ENCODE measurements at places on chromosomes 5 and 9.

DNA sequence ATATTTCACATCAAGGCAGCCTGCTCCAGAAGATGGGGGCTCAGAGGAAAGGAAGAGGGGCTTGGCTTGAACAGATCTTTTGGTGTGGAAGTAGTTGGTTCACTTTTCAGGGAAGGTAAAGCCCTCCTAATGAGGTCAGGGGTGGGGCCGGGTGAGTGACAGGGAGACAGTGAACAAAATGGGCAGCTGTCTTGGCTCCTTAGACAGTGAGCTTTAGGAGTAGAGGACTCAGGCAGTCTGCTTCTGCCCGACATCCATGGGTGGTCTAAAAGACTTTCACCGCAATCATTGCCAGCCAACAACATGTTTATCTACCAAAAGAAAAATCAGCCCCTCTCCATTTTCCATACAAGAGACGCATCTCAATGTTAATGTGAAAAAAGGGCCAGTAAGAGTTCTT, 241.0 kb downstream of the EBF1 start:
- no peak for DNase-seq

GRCh38 chr5:172868924-172869591, 35.0 kb downstream of the ERGIC1 start:
- DNase-seq, result peak; percentile 87

GRCh38 chr9:75047506-75047905, 19.4 kb upstream of the CARNMT1 start:
- DNase-seq, result no peak

DNA sequence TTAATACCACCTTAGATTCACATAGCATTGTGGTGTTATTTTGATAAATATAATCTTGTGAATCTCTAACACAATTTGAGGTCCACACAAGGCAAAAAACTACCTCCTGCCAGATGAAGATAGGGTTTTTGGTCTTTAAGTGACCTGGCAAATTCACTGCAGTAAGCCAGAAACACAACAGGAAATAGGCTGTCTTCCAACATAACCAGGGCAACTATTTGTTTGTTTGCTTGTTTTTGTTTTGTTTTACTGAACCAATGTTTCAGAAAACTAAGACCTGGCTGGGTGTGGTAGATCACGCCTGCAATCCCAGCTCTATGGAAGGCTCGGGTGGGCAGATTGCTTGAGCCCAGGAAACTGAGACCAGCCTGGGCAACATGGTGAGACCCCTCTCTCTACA, 95.5 kb downstream of the USP20 start:
- no peak for DNase-seq

DNA sequence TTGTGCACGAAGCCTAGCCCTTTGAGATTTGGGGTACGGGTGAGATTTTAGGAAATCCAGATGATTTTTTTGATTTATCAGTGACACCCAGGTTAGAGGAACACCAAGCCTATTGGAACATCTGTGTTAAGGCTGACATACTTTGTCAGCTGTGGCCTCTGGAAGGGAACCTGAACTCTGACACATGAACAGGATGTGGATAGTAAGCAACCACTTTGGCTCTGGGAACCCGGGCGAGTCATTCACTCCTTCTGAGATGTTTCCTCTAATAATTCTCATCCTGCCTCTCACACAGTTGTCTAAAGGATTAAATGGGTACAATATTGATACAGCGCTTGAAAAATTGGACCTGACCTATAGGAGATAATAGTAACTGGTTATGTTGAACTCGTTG, 67.8 kb downstream of the FGF1 start:
- DNase-seq, result no peak

GRCh38 chr9:124251605-124252378, 6.0 kb upstream of the NEK6 start:
- DNase-seq, result no peak

GRCh38 chr9:114178076-114178475, 22.7 kb downstream of the COL27A1 start:
- DNase-seq, result no peak

- no peak for DNase-seq
Observed at GRCh38 chr9:27467486-27467885, 56.6 kb upstream of the IFNK start.

DNA sequence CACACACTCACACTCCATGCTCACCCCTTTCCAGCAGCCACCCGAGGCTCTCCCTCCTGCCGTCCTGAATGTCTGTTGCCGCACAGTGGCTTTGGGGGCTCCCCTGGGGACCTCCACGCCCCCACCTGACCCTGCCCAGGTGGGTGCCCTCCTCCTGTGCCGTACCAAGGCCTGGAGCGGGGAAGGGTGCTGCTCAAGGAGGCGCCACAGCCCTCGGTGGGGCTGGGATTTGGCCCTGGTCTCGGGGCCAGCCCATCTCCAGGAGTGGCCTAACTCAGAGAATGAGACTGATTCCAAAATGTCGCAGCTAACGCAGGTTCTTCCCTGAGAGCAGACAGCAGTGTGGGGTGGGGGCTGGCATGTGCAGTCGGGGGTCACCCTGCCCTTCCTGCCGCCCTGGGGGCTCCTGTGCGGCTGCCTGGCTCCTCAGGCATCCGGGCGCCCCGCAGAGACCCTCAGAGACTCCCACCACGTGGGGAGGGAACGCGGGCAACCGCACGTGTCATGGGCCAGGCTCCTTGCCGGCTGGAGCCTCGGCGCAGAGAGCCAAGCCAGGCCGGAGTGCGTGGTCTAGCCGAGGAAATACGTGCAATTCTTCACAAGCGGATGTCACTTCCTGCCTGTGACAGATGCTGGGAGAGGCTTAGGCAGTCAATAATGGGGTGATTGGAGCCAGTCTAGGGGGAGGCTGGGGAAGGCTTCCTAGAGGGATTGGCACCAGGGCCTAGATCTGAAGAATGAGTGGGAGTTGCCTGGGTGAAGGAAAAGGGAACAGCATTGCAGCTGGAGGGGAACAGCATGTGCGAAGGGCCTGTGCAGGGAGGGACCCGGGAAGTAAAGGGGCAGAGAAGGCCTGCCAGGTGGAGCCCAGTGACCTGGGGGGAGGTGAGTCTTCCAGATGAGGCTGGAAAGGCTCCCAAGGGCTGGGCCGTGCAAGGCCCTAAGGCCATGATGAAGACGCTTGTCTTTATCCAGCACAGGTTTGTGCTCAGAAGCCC, 44.1 kb downstream of the C9orf50 start:
- no peak for DNase-seq

- DNase-seq, result no peak
Observed at GRCh38 chr5:95822043-95822541, 434 bp downstream of the GLRX start.

DNA sequence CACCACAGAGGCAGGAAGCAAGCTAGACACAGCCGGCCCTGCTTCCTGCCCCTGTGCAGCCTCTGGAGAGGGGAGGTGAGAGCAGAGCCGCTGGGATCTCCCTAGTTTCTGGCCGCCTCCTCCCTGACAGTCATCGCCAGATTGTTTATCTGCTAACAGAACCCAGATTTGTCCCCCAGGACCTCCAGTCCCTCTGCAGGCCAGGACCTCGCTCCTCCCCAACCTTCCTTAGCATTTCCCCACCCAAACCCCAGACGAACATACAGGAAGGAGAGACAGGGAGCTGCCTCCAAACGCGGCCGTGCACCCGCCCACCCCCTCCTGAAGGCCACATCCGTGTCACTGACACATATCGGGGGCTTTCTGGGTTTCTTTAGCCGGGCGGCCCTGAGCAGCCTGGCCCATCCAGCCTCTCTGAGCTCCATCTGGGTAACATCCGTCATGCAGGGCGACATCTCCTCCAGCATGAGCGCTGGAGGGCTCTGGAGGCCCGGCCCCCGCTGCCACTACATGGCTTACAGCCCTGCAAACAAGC, 47.5 kb downstream of the DBH start:
- DNase-seq, result no peak

Measured in fibroblast of the conjunctiva (primary cell).